ENCODE measurements at places on chromosomes 6 and 20. TPM values are rescaled to one million over a fixed set of nuclear protein-coding genes. Genes with fewer than 3 reads are reported as not detected.

GRCh38 chr20:59006864-59007664 is at the start of gene CTSZ:
TSS of gene CTSZ (minus strand) at chr20:59007254. CDS start at chr20:59007128, 126 bp downstream.
- peak; percentile 33 for DNase-seq

Gene PAK5
- 0.30 TPM for total RNA-seq

Gene SLC22A1
- 0.59 TPM for total RNA-seq

Gene PBOV1
- total RNA-seq: not detected

- DNase-seq: no peak
These were observed 50.7 kb downstream of the SLC26A8 start for GRCh38 chr6:35973670-35974222.

DNA sequence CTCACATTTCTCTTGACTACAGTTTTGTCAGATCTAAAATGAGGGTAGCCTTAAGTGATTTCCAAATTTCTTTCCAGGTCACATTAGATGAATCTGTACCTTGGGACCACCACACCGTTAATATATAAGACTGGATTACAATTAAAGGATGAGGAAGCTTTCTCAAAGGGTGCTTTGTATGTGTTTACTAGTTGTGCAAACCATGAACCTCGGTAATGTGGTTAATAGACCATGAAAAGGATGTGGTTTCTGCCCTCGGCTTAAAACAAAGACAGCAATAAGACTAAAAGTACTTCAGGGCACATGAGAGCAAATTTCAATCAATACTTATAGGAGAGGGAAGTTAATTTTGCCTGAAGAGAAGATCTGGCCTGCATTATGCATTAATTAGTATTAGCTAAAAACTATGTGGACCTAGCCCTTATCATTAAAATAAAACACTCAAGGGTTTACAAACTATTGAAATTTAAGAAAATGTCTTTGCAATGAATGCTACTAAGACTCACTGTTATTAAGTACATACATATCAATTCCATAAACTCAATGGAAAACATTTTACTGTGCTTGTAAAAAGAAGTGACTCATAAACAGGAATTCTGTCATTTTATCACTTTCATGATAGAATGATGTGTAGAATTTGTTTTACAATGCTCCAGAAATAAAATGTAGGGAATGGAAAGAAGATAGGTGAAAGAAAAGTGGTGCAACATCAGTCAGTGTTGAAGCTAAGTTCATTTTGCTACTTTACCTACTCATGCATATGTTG is 936 bp upstream of the TMX4 start:
- DNase-seq: no peak

GRCh38 chr20:58664883-58665282 is 13.8 kb downstream of the STX16 start:
- no peak for DNase-seq

DNA sequence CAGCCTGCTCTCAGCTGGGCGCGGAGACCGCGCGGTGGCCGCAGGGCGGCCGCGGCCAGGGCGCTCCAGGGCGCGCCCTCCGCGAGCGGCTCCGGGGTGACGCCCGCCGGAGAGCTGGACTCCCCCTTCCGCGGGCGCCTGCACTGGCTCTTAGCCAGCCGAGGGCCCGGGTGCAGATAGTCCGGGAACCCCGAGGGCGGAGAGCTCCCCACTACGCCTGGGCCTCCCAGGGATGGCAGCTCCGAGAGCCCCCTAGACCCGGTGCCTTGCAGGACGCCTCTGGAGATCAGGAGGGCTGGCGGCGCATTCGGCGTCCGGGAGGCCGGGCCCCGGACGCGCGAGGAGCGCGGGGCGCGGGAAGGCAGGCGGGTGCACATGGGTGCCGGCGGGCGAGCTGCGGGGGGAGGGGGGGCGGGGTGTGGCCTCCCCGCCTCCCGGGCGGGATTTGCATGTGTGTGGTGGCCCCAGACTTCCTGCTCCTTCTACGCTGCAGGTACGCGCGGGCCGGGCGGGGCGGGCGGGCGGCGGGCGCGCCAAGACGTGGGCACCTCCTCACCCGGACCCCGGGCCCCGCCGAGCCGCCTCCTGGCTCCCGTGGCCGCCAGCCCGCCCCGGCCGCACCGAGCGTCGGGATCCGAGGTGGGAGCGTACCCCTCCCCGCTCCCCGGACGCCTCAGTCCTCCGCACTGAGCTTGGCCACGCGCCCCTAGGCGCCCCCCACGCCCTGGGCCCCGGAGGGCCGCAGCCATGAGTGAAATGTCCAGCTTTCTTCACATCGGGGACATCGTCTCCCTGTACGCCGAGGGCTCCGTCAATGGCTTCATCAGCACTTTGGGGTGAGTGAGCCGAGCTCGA is at the start of gene ITPR3:
Gene ITPR3, plus strand, starts transcription at position 467 of the 855 bp plus-strand sequence. Its CDS starts 281 bp downstream, at position 748.
- no peak for DNase-seq

GRCh38 chr20:37360391-37361115 is 14.6 kb downstream of the SRC start:
- no peak for DNase-seq

Gene BYSL
- 14.4 TPM for total RNA-seq

DNA sequence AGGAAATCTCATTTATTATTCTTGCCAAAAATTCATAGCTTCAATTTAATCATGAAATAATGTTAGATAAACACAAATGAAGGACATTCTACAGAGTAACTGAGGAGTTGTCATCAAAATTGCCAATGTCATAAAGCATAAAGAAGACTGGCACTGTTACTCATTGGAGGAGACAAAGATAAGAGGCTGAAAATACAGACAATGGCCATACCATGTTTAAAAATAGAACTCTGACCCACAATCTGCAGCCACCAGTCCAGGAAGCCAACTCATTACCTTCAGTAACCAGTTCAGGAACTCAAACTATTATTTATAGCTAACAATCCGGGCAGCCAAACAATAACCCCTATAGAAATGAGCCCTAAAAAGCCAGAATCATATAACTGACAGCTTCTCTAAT is 795.6 kb downstream of the TENT5A start:
- no peak for DNase-seq

Gene CYP21A2
- not detected for total RNA-seq

- no peak for DNase-seq
These were observed 90.0 kb upstream of the DTNBP1 start for GRCh38 chr6:15752820-15753219.

DNA sequence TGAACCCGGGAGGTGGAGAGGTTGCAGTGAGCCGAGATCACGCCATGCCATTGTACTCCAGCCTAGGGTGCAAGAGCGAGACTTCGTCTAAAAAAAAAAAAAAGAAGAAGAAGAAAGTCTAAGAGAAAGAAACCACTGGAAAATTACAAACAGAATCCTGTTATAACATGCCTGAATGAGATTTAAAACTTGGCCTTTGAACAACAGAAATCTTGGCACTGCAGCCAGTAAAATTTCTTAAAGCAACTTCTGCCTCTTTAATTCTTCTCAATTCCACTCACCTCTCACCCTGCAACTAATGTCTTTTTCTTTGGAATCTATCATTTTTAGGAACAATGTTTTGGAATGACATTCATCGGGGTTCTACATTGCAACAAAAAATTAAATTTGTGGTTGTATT is 26.3 kb downstream of the PM20D2 start:
- peak; percentile 11 for DNase-seq

Gene PRDM1
- total RNA-seq: 15.1 TPM

GRCh38 chr20:61905781-61906523 is 159.7 kb downstream of the TAF4 start:
- DNase-seq: no peak

DNA sequence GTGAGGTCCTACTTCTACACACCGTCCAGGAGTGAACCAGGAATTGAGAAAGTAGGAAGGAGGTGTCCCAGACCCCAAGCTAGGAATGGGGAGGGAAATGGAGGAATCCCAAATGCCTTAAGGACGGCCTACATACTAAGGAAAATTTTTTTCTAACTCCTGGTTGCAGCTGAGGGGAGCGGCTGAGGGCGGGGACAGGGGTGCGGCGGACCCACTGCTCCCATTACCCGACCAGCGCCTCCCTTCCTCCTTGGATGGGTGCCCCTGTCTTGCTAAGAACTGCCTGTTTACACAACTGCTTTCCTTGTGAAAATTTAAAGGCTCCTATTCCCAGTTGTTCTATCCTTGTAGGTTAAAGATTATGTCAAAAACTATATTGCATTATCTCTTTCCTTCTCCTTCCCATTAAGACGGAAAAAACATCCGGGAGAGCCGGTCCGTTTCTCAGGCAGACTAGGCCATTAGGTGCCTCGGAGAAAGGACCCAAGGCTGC is 699 bp upstream of the HSPA1B start:
- no peak for DNase-seq

DNA sequence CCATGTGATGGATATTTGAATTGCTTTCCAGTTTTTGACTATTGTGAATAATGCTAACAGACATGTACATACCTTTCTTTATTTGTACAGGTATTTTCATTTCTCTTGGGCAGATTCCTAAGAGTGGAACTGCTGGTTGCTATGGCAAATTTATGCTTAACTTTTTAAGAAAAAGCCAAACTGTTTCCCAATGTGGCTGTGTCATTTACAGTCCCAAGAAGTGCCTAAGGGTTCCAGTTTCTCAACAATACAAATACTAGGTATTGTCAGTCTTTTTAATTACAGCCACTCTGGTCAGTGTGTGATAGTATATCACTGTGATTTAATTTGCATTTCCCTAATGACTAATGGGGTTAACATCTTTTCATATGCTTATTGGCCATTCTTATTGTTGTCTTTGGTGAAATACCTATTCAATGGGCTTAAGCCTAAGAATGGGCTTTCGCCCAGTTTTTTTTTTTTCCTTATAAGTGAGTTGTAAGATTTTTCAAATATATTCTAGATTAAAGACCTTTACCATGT is 10.3 kb downstream of the REPS1 start:
- DNase-seq: no peak

Measured in skin of body (tissue), 3 donors.